Astrocyte of the spinal cord (primary cell): ENCODE measurements at places on chromosomes 6 and 20.

DNA sequence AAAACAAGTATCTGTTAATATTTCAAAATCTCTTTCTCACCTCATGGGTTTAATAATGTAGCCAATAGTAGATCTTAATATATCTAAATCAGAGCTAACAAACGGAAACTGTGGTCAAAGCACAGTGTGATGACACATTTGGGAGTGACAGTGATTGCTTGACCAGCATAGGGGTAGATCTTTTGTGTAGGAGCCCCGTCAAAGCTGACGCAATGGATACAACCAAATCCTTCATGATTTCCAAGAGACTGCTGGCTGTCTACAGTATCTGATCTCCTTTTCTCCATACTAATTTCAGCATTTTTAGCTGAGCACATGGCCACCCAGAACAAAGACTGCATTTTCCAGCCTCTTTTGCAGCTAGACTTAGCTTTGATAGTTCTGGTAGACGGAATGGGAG, 299.3 kb upstream of the ECI2 start:
- no peak for DNase-seq

- no peak for DNase-seq
Observed at GRCh38 chr6:155778336-155778735, 322.7 kb upstream of the NOX3 start.

DNA sequence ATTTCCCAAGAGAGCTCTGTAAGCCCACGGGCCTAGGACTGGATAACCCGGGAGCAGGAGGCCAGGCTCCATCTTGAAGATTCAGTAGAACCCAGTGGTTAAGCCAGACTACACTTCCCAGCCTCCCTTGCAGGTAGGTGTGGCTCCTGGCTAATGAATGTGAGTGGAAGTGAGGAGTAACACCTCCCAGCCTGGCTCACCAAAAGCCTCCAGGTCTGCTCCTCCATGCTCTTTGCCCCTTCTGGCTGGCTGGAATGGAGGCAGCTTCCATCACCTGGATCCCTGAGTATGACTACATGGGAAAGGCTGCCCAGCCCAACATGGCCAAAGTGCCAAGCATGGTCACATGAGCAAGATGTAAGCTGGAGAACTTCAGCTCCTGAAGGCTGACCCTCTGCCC, 9.7 kb downstream of the LRRN4 start:
- no peak for DNase-seq

- DNase-seq, result peak; percentile 68
Observed at GRCh38 chr6:82906951-82907350, 158.7 kb downstream of the UBE3D start.

- no peak for DNase-seq
Observed at GRCh38 chr20:6269168-6269873, 146.5 kb upstream of the FERMT1 start.

DNA sequence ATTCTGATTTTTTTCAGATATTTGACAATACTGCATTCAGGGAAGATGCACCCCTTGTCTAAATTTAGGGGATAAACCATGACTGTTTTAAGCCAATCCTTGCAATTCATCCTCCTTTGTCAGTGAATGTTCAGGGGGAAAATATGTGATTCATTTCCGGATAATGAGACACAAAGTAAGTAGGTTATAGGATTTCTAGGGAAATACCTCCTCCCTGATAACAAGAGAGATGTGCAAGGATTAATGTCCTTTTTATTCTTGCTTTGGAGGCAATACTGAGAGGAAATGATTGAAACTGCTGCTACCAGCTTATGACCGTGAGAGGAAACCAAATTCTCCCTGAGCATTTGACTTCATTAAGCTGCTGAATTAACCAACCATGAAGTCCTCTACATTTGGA, 161.3 kb upstream of the EYA4 start:
- no peak for DNase-seq

DNA sequence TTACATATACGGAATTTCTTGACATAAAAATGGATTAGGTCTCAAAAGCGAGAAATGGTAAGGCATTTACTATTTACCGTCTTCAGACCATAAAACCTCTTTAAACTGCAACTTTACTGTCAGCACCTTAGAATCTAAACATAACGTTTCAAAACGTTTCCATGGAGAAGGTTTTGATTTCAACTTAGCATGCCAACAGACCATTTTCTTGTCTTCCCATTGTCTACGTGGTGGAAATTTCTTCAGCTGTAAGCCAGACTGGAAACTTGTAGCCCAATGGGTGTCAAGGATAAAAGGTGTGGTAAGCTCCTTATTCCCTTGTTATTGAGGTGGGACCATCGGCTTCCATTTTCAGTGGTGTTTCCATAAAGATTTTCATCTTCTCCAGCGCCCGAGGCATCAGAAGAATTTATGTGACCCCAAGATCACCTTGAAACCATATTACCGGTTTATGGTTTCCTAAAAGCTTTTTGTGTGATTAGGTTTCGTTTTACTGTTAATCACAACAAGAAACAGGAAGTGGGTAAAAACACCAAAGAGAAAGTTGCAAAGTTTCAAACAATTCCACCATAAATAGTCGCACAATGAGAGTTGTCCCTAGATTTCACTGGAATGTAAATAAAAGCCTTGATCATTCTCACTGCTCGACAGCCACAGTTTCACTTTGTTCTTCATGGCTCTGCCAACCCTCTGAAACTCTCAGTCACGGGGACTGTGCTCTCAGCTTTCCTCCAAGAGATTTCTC, 63.0 kb upstream of the CD2AP start:
- peak; percentile 56 for DNase-seq

- no peak for DNase-seq
Observed at GRCh38 chr6:20058912-20059311, 153.4 kb downstream of the MBOAT1 start.

- DNase-seq, result no peak
Observed at GRCh38 chr6:84685983-84686584, 78.3 kb downstream of the TBX18 start.

GRCh38 chr20:9408422-9409300, 105.7 kb upstream of the LAMP5 start:
- DNase-seq, result peak; percentile 72

DNA sequence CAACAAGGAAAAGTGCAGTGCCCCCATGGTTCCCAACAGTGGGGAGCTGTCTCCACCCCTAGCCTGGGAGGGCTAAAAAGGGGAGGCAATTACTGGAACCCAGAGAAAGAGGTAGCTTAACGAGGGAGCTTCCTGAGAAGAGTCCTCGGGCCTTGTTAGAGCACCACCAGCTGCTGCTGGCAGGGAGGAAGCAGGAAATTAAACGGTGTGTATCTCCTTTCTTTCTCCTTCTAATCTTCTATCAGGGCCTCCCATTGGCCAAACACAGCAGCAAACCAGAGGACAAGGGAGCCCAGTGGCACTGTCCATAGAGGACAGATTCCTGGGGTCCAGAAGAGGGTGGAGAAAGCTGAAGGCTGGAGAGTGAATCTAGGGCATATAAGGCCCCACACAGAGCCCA, 7.6 kb upstream of the BTN2A2 start:
- no peak for DNase-seq

- peak; percentile 43 for DNase-seq
Observed at GRCh38 chr20:10987651-10988383, 314.0 kb upstream of the JAG1 start.

- no peak for DNase-seq
Observed at GRCh38 chr20:58492795-58493524, 22.2 kb downstream of the APCDD1L start.

DNA sequence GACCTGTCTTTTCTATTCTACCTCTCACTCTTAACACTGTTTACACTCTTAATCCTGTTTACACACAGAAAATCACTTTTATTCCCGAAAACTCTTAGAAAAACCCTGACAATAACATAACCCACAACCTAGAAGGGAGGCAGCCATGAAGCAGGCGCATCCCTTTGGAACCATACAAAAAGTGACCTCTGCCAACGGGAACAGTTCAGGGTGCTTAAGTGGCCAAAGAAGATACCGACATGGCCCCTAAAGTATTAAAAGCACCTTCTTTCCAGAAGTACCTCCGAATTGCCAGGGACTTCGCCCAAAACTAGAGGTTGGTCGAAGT, 490 bp downstream of the MMUT start:
- no peak for DNase-seq

- peak; percentile 13 for DNase-seq
Observed at GRCh38 chr6:128710315-128710714, 172.6 kb upstream of the LAMA2 start.

DNA sequence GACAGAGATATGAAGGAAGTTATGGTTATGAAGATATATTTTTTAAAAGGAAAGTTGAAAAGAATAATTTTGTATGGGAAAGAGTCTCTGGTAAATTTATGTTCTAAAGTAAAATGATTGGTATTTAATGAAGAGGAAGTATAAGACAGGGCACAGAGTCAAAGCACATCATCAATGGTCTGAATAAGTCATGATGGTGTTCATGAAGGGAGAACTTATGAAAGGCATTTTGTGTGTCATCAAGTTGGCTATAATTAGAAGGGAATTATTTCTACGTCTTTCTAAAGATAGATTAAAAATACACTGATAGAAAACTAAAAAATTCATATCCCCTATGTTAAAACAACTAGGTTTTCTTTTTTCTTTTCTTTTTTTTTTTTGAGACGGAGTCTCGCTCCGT, 21.4 kb upstream of the SNAI1 start:
- no peak for DNase-seq

DNA sequence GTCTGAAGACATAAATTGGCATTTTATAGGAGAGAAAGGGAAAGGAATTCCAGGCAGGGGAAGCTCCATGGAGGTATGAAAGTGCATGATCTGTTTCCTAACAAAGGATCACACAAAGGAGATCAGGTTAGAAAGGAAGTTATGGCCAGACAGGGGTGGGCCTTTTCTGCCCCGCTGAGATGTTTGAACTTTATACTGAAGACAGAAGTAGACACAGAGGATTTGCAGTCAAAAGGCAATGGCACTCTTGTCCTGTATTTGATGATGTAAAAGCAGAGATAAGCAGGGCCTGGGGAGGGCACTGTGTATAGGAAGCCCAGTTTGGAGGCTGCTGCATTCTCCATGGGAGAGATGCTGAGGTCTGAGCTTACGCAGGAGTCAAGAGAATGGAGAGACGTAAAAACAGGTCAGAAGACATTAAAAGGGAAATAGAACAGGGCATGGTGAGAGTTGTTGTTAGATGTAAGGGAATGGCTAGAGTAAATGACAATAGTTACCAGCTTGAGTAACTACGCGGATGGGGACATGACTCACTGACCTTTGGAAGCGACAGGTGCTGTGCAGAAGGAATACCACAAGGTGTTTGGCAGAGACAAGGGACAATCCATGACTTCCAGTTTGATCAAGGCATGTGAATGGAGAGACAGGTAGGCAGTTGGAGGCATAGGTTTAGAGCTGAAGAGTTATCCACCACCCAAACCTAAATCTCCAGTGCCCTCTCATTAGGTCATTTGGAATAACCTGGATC, 190.6 kb upstream of the SASH1 start:
- DNase-seq, result no peak

DNA sequence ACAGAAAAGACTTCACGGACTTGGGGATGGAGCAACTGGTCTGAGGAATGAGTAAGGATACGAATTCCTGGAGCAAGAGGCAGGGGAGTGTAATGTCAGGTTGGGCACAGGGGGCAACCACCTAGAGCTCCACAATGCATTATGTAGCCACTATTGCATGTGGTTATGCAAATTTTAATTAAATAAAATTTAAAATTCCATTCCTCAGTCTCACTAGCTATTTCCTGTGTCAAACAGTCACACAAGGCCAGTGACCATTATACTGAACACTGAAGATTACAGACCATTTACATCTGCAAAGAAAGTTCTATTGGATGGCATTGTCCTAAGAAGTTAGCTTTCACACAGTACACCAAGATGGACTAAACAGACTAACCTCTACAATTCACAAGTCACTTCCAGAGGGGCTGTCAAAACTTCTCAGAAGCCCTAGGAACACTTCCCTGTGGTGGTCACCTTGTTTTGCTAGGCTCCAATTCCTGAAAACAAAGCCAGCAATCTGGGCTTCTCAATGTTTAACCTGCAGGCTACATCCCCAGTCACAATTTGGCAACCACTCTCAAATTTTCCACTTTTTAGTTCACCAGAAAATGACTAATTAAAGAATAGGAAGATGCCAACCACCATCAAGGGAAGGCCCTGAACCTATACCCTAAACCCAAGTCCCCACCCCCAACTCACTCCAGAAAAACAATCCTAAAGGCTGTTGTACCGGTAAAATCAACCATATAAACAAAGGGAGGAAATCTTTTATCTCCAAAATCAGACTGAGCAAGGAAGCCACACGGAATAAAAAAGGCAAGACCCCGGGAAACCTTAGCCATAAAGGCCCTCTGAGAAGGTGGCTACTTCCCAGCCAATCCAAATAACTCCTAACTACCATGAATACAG, 34.2 kb upstream of the C20orf203 start:
- DNase-seq, result peak; percentile 47

DNA sequence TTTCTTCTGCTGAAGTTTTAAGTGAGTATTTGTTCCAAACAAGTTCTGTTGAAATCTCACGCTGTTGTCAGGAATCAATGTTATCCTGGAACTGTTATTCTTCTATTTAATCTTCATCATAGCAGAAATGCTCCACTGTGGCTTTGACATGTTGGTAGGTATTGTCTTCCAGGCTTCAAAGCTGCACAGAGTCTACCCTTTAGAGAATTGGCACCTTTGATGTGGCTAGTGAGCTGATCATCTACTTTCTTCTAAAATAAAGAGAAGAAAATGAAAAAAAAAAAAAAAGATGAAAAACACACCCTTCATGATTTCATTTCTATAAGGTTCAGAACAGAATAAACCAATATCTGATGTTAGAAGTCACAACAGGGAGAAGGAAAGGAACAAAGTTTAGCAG, 5.8 kb upstream of the ZSCAN23 start:
- DNase-seq, result no peak

GRCh38 chr20:32193996-32194395, 13.5 kb downstream of the PLAGL2 start:
- no peak for DNase-seq

DNA sequence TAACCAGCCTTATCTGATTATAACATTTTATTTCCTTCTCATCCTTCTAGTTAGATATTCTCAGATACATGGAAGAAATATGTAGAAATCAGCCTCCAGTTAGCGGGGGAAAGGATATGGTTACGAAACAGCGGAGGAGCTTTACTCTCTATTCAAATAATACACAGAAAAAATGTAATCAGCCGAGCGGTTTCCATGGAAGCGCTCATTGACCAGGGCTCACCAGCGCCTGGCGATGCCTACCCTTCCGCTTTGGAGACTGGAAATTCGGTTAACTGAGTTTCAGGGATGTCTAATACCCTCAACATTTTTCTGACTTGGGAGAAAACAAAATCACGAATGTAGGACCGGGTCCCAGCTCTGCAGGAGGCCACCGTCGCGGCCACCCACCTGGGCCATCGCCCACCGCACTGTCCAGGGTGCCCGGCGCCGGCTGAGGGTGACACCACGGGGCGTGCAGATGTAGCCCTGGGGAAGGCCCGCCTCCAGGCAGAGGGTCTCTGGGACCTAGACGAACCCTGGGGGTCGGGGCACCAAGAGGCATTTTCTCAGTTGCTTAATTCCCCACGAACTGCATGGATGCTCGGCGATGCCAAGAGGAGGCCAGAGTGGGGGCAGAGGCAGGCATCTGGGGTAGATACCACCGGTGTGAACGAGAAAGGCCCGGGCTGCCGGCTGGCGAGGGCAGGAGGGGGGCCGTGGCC, 1.7 kb downstream of the PRR18 start:
- DNase-seq, result no peak

GRCh38 chr6:166119116-166119911, 48.3 kb downstream of the TBXT start:
- no peak for DNase-seq

GRCh38 chr6:35919085-35919826, 1.6 kb downstream of the SRPK1 start:
- no peak for DNase-seq
